ENCODE measurements at places on chromosomes 5 and 9.

DNA sequence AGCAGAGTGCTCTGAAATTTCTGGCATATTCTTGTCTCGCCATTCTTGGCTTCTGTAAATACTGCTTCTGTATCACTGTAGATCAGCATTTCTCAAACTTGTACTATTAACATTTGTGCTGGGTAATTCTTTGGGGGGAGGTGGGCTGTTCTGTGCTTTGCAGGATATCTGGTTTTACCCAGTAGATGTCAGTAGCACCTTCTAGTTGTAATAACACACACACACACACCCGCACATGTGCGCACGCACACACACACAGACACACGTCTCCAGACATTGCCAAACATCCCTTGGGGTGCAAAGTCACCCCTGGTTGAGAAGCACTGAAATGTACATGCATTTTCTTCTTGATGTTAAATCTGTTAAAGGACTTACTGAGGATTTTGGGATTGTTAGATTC is 304.1 kb downstream of the MAT2B start:
- no peak for DNase-seq

GRCh38 chr5:114327987-114328386 is 33.9 kb upstream of the KCNN2 start:
- no peak for DNase-seq

DNA sequence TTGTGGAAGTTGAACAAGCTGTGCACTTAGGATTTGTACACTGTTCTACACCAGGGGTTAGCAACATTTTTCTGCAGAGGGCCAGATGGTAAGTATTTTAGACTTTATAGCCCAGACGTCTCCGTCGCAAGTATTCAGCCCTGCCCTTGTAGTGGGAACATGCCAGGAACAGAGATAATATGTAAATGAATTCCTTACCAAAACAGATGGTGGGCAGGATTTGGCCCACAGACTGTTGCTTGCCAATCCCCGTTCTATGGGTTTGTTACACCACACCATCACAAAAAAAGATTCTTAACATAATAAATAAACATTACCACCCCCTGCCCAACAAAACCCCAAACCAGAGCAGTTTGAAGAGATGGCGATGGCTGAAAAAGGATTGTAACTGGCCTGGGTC is 74.3 kb downstream of the AMBP start:
- no peak for DNase-seq

GRCh38 chr5:147575598-147575997 is 65.7 kb upstream of the DPYSL3 start:
- no peak for DNase-seq

DNA sequence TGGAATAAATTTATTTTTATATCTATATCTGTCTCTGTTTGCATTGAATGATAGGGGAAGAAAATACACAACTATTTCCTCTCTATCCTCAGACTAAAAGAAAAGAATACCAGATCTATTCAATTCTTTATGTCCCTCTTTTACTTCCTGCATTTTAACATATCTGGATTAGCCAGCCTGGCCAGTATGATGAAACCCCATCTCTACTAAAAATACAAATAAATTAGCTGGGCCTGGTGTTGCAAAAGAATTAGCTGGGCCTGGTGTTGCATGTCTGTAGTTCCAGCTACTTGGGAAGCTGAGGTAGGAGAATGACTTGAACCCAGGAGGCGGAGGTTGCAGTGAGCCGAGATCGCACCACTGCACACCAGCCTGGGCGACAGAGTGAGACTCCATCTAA is 182.0 kb downstream of the LURAP1L start:
- no peak for DNase-seq

- no peak for DNase-seq
Measured at GRCh38 chr5:12313602-12314001, 409.4 kb upstream of the CTNND2 start.

- peak; percentile 98 for DNase-seq
Measured at GRCh38 chr5:87300744-87301143, 33.1 kb downstream of the RASA1 start.

GRCh38 chr9:132267660-132268059 is 87.1 kb downstream of the SETX start:
- no peak for DNase-seq

DNA sequence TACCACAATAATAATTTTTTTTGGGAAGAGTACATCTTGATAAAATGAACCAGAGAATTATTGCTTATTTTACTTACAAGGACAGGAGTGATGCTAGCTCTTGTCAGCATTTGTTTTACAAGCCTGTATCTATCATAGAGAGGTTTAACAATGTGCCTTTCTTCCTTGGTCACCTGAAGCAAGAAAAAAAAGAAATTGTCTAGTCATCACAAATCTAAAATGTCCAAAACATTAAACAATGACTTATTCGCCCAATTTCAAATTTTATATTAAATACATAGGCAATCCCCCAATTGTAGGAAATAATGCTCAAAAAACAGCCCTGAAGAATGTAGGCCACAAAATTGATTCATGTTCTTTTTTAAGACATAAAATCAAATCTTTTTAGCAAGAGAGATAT is 56.6 kb downstream of the PKD2L2 start:
- no peak for DNase-seq

DNA sequence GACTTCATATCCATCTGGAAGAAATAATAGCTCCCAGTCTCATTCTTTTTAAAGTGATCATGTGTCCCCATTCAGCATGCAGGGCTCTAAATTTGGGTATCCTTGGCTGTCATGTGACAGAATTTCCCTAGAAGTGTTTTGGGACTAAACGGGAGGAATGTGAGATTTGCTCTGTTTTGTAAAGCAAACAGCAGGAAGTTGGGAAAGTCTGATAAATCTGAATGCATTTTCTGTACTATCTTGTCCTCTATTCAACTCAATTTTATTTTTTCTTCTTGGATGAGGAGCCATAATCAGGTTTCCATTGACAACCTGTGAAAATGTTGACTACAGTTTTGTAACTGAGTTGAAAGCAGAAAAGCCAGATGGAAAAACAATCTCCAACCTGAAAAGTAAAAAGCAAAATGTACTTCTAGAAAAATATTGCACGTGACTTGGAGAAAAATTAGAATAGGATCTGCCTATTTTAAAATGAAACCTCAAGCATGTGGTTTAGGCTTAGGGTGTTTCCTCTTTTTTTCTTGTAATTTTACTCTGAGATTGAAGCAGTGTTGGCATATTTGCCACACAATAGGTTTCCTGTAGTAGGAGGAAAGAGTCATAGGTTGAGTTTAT is 76.2 kb upstream of the IL6ST start:
- peak; percentile 4 for DNase-seq

DNA sequence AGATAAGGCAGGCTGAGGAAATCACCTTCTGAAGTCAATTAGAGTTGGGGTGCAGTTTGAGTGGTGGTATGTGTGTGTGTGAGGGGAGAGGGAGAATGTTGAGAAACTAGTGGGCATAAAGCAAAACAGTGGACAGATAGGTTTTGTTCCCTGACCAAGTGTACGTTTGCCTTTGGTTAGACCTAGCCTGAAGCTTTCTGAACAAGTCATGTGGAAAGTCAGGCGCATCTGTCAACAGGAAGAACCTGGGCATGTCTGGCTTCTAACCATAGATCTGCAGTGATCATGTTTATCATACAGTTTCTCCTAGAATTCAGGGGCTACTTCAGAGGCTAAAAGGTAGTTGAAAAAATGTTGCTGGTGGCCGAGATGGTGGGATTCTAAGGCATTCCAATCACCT is 143.2 kb upstream of the PCA3 start:
- DNase-seq, result no peak

GRCh38 chr9:112198646-112199045 is 23.5 kb upstream of the SUSD1 start:
- no peak for DNase-seq

DNA sequence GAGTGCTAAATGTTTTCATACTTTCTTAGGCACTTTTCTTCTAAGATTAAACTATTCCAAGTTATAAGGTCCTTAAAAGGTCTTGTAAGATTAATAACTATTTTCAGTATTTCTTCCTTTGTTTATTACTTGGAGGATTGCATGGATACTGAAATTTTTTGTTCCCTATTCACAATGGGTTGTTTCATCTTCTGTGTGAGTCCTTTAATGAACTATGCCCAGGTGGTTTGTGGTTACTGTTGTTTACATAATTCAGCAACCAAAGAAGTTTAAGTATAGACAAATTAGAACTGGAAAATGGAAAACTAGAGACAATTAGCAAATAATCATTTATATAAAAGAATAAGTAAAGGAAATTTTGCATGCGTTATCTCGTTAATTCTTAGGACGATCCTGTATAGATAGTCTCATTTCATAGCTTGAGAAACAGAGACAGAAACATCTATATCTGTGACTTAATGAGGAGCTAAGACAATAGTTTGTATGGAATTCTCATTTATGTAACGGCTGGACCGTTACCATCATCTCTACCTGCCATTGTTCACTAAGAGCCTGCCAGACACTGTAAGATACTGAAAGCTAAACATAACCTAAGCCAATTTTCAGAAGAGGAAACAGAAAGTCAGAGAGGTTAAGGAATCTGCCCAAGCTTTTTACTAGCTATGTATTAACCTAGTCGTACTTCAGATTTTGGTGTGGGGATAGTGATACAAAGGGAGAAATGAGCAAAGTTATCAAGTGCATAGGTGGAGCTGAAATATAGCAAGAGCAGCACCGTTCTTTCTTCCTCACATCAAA is 148.2 kb downstream of the PAM start:
- DNase-seq, result no peak

DNA sequence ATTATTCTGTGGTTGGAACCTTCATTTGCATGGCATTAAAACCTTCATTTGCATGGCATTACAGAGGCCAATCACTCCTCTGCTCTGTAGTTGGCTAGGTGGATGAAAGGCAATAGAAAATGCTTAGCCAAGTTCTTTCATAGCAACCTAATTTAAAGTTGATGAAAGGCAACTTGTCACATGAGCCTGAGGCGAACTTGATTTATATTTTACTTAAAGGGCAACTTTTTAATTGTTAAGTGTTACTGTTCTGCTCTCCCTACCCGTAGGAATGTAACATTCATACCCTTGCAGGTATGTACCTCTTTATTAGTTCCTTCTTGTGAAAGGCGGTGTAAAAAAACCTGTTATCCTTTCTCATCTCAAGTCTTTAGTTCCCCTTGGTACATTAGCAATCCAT is 7.9 kb upstream of the ERMP1 start:
- DNase-seq, result no peak

- DNase-seq, result peak; percentile 63
Measured at GRCh38 chr5:78903861-78904260, 81.2 kb downstream of the ARSB start.

DNA sequence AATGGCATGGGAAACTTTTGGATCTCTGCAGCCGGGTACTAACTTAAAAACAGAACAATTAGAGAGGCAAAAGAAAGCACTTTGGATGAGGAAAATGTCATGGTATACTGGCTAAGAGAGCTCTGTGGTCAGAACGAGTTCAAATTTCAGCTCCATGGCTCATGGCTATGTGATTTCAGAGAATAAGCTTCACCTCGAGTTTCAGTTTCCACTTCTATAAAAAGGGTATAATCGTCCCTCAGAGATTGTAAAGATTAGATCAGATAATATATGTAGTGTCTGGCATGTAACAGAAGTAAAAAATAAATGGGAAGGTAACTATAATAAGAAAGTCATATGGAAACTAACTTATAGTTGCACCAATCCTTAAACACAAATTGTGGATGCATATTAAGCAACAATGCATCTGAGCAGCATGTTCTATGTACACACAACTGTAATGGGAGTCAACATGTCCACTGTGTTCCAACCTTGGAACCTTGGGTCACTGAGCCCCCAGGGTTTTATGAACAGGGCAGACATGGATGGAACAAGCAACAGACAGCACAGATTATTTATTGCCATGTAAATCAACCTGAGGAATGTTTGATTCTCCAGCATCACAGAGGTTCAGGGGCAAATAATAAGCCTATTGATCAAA is 145.4 kb downstream of the MAPKAP1 start:
- no peak for DNase-seq

GRCh38 chr9:81635521-81636254 is 53.7 kb downstream of the TLE1 start:
- peak; percentile 78 for DNase-seq

DNA sequence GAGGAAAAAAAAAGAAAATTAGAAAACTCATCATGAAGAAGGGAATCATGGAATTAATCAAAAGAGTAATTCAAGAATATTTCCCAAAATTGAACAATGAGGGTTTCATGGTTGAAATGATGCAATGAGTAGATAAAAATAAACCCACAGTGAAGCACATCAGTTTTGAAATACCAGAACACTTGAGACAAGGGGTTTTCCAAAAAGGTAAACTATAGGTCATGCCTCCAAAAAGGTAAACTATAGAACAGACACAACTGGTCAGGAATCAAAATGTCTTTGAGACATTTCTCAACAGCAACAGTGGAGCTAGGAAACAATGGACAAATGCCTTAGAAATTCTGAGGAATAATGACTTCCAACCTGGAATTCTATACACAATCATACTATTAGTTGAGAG is 60.2 kb upstream of the PCSK5 start:
- no peak for DNase-seq

DNA sequence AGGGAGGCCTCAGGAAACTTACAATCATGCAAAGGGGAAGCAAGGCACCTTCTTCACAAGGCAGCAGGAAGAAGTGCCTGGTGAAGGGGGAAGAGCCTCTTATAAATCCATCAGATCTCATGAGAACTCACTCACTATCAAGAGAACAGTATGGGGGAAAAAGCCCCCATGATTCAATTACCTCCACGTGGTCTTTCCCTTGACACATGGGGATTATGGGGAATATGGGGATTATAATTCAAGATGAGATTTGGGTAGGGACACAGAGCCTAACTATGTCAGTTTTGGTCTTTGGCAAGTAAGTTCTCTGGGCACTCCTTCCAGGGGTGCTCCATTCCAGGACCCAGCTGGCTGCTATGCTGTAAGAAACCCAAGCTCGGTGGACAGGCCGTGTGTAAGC is 275.3 kb upstream of the TUT7 start:
- no peak for DNase-seq

DNA sequence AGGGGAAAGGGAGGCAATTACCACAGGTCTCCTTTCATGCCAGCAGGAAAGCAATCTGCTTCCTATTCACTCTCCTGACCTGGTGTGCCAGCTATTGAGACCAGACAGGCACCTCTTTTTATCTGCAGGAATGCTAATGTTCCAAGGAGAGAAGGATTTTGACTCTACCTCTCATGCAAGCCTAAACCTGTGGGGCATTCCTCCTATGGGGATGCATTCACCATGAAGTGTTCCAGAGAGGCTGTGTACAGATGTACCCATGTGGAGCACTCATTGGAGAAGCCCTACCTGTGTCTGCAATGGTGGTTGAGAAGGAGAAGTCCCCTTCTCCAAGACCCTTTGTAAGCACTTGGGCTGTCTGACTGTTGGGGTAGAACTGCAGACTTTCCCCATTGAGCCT is 45.4 kb upstream of the EDIL3 start:
- no peak for DNase-seq

GRCh38 chr5:102792705-102793104 is 37.6 kb downstream of the PAM start:
- peak; percentile 57 for DNase-seq
